ENCODE measurements at places on chromosomes 11 and 22. TPM values are rescaled to one million over a fixed set of nuclear protein-coding genes. Genes with fewer than 3 reads are reported as not detected.

IRAG1 gene
- total RNA-seq = 4.6 TPM

MAPK1 gene
- total RNA-seq = 42.6 TPM

NCAM1 gene
- total RNA-seq = 225 TPM

LRRC4C gene
- total RNA-seq = 2.8 TPM

HBG2 gene
- total RNA-seq = not detected

CRACR2B gene
- total RNA-seq = 29.7 TPM

FGF19 gene
- not detected for total RNA-seq

GRCh38 chr11:112584672-112585071 lies 324.0 kb upstream of the PLET1 start:
- H3K4me3 ChIP-seq = no peak overlapping the region
- no peak overlapping the region for H3K27ac ChIP-seq
- no peaks in the 10 kb centered on the region for H3K27me3 ChIP-seq

- H3K4me3 ChIP-seq = no peak overlapping the region
- H3K27me3 ChIP-seq = no peaks in the 10 kb centered on the region
- no peaks in the 10 kb centered on the region for H3K4me1 ChIP-seq
- no peak overlapping the region for H3K27ac ChIP-seq
- no peak for DNase-seq
- peaks cover 5% of the 10 kb centered on the region for H3K36me3 ChIP-seq
Measured at GRCh38 chr11:1892116-1892515, 421 bp upstream of the PRR33 start.

GRCh38 chr22:50302564-50302963 lies 4.9 kb downstream of the PLXNB2 start:
- no peaks in the 10 kb centered on the region for H3K36me3 ChIP-seq
- H3K4me1 ChIP-seq = no peaks in the 10 kb centered on the region
- no peak overlapping the region for H3K4me3 ChIP-seq

DNA sequence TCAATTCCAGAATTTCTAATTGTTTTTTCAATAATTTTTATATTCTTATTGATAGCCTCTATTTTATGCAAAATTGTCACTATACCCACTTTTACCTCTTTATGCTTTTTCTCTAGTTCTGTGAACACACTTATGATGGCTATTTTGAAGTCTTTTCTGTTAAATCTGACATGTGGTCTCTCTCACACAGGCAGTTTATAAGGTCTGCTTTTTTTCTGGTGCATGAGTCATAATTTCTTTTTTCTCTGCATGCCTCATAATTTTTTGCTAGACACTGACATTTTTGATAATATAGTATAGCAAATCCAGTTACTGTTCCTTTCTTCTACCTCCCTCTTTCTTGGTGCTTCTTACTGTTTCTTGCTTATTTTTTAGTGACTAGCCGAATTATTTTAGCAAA lies 36.0 kb downstream of the ZBTB44 start:
- H3K36me3 ChIP-seq = no peaks in the 10 kb centered on the region
- no peak overlapping the region for H3K4me3 ChIP-seq
- no peak overlapping the region for H3K27ac ChIP-seq
- H3K27me3 ChIP-seq = no peaks in the 10 kb centered on the region

DNA sequence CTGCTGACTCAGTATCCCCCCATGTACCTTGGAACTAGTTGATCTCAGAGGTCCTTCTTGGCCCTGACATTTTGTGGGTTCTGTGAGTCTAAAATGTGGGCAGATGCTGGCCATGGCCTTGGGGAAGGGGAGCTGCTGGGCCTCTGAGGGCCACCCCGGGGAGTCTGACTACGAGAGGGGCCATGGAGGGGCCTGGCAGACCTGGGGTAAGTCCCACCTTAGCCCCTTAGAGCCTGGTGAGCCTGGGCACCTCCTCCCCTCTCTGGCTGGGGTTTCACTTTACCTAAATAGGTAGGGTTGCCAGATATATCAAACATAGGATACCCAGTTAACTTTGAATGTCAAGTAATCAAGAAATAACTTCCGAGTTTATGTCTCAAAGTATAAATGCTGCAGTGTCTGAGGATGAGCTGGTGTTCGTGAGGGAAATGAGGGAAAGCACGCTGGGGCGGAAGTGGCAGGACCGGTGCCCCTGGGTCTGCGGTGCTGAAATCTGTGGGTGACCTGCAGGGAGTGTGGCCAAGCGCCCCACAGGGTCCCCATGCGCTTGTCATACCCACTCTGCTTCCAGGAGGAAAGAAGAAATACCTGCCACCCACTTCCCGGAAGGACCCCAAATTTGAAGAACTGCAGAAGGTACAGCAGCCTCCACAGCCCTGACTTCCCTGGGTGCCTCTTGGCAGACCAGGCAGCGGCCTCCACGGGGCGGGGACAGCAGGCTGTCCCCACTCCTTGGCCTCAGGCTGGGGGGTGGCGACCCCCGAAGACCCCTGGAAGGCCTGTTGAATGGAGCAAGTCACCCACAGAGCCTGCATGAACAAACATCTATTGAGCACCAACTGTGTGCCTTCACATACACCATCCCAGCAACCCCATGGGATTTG lies 4.8 kb downstream of the PARVG start:
- H3K4me3 ChIP-seq = no peak overlapping the region
- H3K4me1 ChIP-seq = no peaks in the 10 kb centered on the region
- no peaks in the 10 kb centered on the region for H3K36me3 ChIP-seq
- no peak for DNase-seq
- H3K27me3 ChIP-seq = no peaks in the 10 kb centered on the region

- no peak for DNase-seq
- H3K4me1 ChIP-seq = no peaks in the 10 kb centered on the region
- no peak overlapping the region for H3K4me3 ChIP-seq
Measured at GRCh38 chr11:83441171-83441570, 155.0 kb upstream of the CCDC90B start.

DNA sequence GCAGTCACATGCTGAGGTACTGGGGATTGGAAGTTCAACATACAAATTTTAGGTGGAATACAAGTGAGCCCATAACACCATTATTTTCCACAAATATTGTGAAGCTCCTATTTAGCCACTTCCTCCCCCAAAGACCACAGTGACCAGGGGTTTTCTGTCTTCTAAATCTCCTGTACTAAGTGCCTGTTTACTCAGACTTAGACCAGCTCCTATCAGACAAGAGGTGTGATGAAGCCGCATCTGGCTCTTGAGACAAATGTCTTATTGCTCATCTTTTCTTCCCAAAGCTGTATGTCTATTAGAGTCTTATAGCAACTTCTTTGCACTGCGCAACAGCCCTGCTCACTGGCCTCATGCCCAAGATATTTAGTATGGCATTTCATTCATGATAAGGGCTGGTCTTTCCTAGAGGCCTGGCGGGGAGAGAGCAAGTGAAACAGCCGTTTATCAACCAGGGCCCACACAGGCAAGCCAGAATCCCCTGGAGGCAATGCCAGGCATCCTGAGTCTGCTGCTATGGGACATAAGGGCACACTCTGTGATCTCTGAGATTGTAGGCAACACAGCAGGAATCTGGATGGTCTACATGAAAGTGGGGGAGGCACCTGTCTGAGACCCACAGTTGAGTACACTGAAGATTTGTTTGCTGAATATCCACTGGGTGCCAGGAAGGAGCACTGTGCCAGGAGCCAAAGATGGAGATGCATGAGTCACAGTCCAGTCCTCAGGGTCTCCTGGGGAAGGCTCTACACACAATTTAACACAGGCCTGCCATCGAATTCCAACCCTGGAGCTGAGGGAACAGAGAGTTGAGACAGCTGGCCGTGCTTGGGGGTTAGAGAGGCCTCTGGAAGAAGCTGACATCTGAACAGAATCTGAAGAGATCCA lies 78.5 kb upstream of the NCAM1 start:
- peaks cover 33% of the 10 kb centered on the region for H3K4me1 ChIP-seq
- H3K27me3 ChIP-seq = no peaks in the 10 kb centered on the region
- no peak for DNase-seq
- no peak overlapping the region for H3K4me3 ChIP-seq
- peak overlapping the region; percentile 81 for H3K27ac ChIP-seq

- DNase-seq = no peak
- H3K4me1 ChIP-seq = peaks cover 22% of the 10 kb centered on the region
- H3K36me3 ChIP-seq = no peaks in the 10 kb centered on the region
- H3K4me3 ChIP-seq = no peak overlapping the region
- no peaks in the 10 kb centered on the region for H3K27me3 ChIP-seq
- no peak overlapping the region for H3K27ac ChIP-seq
Measured at GRCh38 chr11:36227044-36227443, 62.2 kb downstream of the COMMD9 start.

- no peak overlapping the region for H3K4me3 ChIP-seq
- DNase-seq = no peak
- peaks cover 20% of the 10 kb centered on the region for H3K4me1 ChIP-seq
Measured at GRCh38 chr11:20026629-20027555, 133.4 kb downstream of the DBX1 start.

- DNase-seq = no peak
- H3K27me3 ChIP-seq = no peaks in the 10 kb centered on the region
- H3K27ac ChIP-seq = no peak overlapping the region
- no peak overlapping the region for H3K4me3 ChIP-seq
- no peaks in the 10 kb centered on the region for H3K4me1 ChIP-seq
Measured at GRCh38 chr22:22684580-22685561, 40.5 kb downstream of the GGTLC2 start.

DNA sequence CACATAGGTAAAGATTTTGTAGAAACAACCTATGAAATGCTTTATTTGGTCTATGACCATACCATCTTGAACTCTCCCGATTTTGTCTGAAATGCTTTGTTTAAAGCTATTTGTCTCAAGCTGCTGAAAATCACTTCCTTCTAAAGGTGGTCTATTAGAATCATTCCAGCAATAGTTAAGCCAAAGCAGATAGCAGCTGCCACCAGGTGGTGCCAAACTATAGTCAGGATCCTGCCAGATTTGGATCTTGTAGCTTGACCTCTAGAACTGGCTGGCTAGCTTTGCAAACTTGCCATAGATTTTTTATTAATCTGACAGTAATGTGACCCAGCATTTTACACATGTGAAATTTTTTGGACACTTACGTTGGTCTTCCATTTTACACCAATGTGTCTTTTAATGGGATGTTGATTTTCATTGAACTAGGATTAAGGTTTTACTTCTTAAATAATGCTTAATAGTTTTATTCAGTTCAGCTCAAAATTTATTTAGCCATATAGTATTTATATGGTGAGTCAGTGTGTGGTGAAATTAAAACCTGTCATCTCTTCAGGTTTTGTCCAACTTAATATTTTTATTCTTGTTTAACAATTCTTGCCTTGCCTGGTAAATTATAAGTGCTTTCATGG lies 19.7 kb downstream of the CTR9 start:
- peaks cover 46% of the 10 kb centered on the region for H3K36me3 ChIP-seq
- H3K4me3 ChIP-seq = no peak overlapping the region
- H3K27me3 ChIP-seq = no peaks in the 10 kb centered on the region
- H3K4me1 ChIP-seq = no peaks in the 10 kb centered on the region
- no peak for DNase-seq

DNA sequence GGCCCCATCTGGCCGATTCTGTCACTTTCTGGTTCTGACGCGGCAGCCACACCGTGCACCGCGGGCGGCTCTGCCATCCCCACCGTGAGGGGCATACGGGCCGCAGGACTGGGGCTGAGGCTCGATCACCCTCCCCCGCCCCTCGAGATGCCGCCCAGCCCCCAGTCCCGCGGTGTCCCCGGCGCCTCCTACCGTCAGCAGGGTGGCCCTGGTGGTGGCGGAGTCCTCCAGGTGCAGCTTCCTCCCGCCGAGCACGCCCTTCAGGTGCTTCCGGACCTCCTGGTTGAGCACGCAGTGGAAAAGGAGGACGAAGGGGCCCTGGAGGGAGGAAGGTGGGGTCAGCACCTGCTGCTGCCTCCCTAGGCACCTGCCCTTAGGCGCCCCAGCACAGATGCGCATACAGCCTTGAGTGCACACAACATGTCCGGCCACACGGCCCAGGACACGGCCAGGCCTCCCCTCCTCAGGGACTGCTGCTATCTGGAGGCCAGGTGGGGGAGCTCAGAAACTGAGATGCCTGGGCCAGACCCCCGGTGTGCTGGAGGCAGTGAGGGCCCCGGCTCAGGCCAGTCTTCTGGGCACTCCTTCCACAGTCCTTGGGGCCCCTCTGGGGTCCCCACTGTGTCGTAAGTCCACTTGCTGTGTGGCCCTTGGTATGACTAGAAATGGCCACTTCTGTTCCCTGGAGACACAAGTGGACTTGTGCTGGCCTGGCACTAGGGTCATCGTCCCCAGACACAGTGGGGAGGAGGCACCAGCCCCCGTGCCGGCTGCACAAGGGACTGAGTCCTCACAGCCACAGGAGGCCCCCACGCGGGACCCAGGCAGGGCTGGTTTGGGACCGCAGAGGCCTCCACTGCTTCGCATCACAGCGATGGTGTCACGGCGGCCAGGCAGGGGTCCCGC lies 31.5 kb downstream of the TRMU start:
- H3K36me3 ChIP-seq = no peaks in the 10 kb centered on the region
- no peaks in the 10 kb centered on the region for H3K4me1 ChIP-seq
- DNase-seq = no peak
- no peak overlapping the region for H3K27ac ChIP-seq
- no peaks in the 10 kb centered on the region for H3K27me3 ChIP-seq

- H3K27me3 ChIP-seq = no peaks in the 10 kb centered on the region
- no peaks in the 10 kb centered on the region for H3K4me1 ChIP-seq
- DNase-seq = no peak
- no peak overlapping the region for H3K4me3 ChIP-seq
Measured at GRCh38 chr11:102761646-102762238, 18.7 kb downstream of the MMP10 start.

GRCh38 chr11:72418834-72419560 lies 15.3 kb downstream of the CLPB start:
- H3K27ac ChIP-seq = no peak overlapping the region
- H3K36me3 ChIP-seq = no peaks in the 10 kb centered on the region
- no peak for DNase-seq
- H3K4me1 ChIP-seq = peaks cover 8% of the 10 kb centered on the region
- no peak overlapping the region for H3K4me3 ChIP-seq
- no peaks in the 10 kb centered on the region for H3K27me3 ChIP-seq

GRCh38 chr22:48627203-48627602 lies 1200.5 kb downstream of the BRD1 start:
- no peak overlapping the region for H3K4me3 ChIP-seq
- no peak overlapping the region for H3K27ac ChIP-seq
- H3K36me3 ChIP-seq = no peaks in the 10 kb centered on the region
- no peak for DNase-seq

DNA sequence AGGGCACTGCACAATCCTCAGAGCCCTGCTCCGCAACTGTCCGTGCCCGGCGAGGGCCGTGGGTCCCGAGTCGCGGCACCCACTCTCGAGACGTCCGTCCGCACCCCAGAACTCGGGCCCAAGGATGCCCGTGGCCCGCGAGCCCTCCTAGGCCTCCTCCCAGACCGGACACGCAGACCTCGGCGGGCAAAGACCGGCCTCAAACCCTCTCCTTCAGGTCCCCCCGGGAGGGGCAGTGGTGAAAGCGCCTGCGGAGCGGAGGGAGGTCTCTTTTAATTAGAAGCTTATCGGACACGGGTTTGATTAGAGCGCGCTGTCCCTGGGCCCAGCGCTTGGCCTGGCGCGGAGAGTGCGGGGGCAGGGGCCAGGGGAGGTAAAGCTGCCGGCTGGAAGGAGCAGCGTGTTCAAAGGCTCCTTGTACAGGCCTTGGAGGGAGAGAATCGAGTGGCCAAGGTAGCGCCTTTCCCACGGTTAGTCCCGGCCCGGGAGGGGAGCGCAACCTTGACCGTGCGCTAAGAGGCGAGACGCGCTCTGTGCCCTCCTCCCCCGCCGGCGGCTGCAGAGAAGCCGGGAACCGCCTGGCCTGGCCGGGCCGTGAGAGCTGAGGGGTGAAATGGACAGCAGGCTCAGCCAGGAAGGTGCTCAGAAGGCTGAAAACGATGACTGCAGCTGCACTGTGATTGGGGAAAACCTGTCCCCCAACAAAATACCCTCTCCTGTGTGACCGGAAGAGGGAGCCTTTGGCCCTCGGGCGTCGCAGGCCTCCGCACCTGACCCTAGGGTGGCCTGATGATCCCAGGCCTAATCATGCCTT lies 4.6 kb downstream of the WT1 start:
- H3K4me1 ChIP-seq = no peaks in the 10 kb centered on the region
- peaks cover 15% of the 10 kb centered on the region for H3K27me3 ChIP-seq
- H3K27ac ChIP-seq = no peak overlapping the region
- no peaks in the 10 kb centered on the region for H3K36me3 ChIP-seq

All from right atrium auricular region (tissue), 2 donors.